Caki2 (cell line): ENCODE measurements at places on chromosomes 1 and 21. TPM values are rescaled to one million over a fixed set of nuclear protein-coding genes. Genes with fewer than 3 reads are reported as not detected.

- no peak for DNase-seq
These were observed 10.7 kb downstream of the YBX1 start for GRCh38 chr1:42692911-42693310.

- no peak for DNase-seq
These were observed 485.9 kb downstream of the LMO4 start for GRCh38 chr1:87814573-87814972.

GRCh38 chr1:8854240-8854639 lies 24.2 kb downstream of the ENO1 start:
- DNase-seq: no peak

The CYP4Z1 gene
- not detected in 2 replicates for total RNA-seq

The TDRD5 gene
- total RNA-seq: not detected in 2 replicates

DNA sequence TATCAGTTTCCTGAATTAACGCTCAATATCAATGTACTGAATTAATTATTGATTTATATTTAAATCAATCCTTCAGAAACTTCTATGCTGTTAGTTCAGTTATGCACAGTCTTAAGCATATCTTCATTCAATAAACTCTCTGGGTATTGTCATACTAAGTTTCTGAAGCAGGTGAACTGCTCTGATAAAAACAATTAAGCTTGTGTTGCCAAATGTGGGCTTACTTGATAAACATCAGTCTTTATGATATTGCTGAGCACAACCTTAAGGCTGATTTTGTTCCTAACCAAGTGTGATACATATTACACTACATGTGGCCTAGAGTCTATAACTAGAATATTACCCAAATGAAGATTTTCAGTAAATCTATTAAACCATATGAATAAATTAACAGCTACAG lies 67.6 kb downstream of the DPYD start:
- no peak for DNase-seq

The SH3BGR gene
- 3.6 and 7.8 TPM in 2 replicates for total RNA-seq

DNA sequence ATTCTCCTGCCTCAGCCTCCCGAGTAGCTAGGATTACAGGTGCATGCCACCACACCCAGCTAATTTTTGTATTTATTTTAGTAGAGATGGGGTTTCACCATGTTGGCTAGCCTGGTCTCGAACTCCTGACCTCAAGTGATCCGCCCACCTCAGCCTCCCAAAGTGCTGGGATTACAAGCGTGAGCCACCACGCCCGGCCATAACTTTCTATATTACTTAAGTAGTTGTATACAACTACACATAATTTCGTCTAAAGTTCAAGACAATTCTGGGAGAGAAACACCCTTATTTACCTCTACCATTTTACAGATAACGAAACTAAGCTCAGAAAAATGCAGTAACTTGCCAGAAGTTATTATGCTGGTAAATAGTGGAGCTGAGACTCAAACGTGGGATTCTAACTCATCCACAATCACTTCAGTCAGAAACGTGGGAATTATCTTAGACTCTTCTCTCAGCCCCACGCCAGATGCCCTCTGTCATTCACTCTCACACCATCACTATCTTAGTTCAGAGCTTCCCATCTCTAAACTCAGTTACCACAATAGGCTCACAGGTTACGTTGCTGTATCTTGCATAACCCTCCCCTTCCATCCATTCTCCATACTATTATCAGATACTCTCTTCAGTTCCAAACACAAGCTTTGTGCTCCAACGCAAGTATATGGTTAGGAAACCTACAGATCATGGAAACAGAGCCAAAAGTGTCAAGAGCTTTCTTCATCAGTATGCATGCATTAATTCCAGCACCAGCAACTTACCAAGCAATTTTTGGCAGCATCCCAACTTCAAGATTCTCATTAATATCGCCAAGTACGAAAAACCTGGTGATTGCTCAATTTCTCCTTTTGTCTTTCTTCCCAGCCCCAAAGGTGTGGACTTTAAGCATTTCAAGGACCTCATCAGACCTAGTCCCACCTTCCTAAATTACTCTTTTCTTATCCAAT lies 69.3 kb downstream of the RERE start:
- no peak for DNase-seq

GRCh38 chr1:27136998-27137542 lies 17.9 kb downstream of the SLC9A1 start:
- no peak for DNase-seq

The LRRC39 gene
- 0.12 TPM in 1 of 2 replicates, not detected in the other for total RNA-seq

GRCh38 chr1:48227165-48228013 lies 4.9 kb downstream of the SLC5A9 start:
- DNase-seq: no peak

- DNase-seq: no peak
These were observed 40.3 kb downstream of the PRRX1 start for GRCh38 chr1:170704256-170704655.

The ADCY10 gene
- 0.20 TPM in 1 of 2 replicates, not detected in the other for total RNA-seq

The MAP3K21 gene
- 4.9 and 6.6 TPM in 2 replicates for total RNA-seq

- no peak for DNase-seq
These were observed 73.4 kb upstream of the PROX1 start for GRCh38 chr1:213914392-213914791.
